T-cell (primary cell): ENCODE measurements at places on chromosomes 2 and 18.

DNA sequence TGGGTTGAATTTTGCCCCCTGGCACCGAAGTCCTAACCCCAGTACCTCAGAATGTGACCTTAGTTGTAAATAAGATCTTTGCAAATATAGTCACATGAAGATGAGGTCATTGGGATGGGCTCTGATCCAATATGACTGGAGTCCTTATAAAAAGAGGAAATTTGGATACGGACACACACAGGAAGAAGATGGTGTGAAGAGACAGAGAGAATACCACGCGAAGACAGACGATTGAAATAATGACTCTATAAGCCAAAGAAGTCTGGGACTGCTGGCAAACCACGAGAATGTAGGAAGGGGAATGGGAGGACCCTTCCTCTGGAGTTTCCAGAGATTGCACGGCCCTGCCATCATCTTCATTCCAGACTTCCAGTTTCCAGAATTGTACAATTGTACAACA, 98.6 kb downstream of the CPO start:
- DNase-seq: no peak

- DNase-seq: no peak
Observed at GRCh38 chr18:48084858-48085257, 154.4 kb upstream of the SMAD2 start.

DNA sequence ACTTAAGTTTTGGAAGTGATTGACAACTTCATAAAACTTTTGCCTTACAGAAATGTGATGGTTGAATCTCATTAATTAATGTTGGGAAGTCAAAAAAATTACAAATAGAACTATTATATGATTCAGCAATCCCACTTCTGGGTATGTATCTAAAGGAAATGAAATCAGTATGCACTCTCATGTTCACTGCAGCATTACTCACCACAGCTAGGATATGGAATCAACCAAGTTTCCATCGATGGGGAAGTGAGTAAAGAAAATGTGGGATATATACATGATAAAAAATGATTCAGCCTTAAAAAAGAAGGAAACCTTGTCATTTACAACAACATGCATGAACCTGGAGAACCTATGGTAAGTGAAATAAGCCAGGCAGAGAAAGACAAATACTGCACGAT, 112.4 kb upstream of the WDR75 start:
- DNase-seq: no peak

GRCh38 chr2:88967844-88968243, 276.4 kb downstream of the RPIA start:
- DNase-seq: no peak

GRCh38 chr2:134296301-134296700, 42.4 kb downstream of the MGAT5 start:
- DNase-seq: no peak

DNA sequence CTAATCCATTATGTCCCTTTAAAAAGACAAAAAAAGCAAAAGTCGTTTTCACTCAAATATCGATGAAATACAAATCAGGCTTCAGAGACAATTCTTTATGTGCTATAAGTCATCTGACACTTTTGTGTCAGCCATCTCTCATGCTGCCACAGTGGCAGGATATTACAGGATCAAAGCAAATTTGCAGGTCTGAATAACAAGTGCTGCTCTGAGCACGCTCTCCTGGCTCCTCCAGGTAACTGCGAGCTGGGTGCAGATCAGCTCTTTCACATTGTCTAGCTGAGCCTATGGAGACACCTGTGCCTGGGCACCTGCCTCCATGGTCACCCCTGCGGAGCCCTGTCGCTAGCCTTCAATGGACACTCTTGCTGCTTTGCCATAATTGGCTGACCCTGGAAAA, 250.2 kb upstream of the RAB12 start:
- no peak for DNase-seq

- DNase-seq: no peak
Observed at GRCh38 chr2:26875808-26876207, 27.9 kb downstream of the DPYSL5 start.

GRCh38 chr2:168978461-168978861, 52.7 kb downstream of the ABCB11 start:
- no peak for DNase-seq

- DNase-seq: peak; percentile 22
Observed at GRCh38 chr18:74499633-74500032, 3.5 kb downstream of the CNDP2 start.

GRCh38 chr2:128373451-128374000, 54.9 kb upstream of the HS6ST1 start:
- DNase-seq: no peak

DNA sequence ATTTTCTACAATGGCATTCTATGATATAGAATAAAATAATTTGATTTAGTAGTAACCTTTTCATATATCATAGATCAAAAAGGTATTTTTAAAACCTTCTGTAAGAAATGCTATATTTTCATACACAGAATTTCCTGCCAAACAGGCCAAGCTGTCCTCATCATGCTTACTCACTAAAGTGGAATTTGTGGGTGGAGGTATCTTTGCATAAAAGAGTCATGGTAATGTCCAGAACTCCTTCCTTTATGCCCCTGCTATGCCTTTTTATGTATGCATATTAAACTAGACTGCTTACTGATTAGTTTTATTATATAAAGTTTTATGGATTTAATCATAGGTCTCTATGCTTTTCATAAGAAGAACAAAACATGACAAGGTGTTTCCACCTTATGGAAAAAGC, 27.5 kb upstream of the MARCHF7 start:
- no peak for DNase-seq

GRCh38 chr2:204645018-204645773, 99.9 kb downstream of the PARD3B start:
- DNase-seq: no peak

DNA sequence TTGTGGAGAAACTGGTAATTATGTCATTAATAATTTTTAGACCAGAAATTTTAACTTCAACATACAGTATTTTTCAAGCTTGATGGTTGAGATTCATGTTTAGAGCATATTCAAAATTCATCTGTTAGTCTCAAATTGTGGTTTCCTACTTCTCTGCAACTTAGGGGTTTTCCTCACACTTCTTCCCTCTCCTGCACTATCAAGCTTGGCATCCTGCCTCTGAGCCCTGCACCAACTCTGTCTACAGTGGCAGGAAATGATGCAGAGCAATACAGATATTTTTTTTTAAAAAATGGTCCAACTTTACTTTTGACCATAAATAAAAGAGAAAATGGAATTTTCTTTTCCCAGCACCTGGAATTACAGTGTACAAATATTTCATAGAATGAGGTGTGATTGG, 247.3 kb downstream of the NUP35 start:
- DNase-seq: no peak

DNA sequence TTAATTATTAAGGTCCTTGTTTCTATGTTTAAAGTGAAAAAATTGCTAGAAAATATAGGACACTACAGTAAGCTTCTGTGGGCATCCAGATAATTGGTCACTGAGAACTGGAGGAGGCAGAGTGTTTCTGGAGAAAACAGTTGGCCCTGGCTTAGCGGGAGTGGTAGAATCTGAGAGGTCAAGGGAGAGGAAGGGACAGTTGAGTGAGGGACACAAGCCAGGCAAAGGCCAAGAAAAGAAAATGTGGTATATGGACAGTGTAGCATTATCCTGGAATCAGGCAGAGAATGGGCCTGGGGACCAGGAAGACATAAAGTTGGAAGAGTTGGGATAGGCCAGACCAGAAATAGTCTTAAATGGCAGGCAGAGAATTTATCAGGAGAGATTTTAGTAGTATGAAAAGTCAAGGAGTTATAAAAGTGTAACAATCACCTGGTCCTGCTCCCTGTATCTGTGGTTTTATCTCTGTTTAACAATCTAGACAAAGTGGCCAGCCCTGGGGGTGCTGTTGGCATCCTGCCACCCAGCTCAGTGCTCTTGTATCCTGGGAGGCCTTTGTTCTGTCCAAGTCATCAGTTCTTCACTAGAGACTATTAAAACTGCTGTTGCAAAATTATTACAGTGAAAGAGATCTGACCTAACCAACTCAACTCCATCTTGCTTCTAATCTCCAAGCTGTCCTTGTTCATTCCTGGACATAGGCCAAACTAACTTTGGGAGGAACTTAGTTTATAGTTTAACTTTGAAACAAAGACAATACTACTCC, 15.4 kb upstream of the MSGN1 start:
- DNase-seq: no peak

GRCh38 chr2:63667132-63667700, 78.5 kb downstream of the MDH1 start:
- DNase-seq: no peak

DNA sequence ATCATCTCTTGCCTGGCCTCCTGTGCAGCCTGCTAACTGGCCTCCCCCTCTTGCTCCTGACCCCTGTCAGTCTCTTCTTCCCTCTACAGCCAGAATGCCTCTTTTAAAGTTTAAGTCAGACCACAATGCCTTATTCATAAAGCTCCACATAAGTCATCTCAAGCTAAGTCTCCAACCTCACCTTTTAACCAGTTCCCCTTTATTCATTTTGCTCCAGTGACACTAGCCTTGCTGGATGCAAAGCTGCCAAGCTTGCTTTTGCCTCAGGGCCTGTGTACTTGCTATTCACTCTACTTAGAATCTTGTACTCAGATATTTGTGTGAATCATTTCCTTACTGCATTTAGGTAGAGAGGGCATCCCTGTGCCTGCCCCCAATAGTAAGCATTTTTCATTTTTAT, 180.9 kb downstream of the PDE1A start:
- DNase-seq: no peak

- no peak for DNase-seq
Observed at GRCh38 chr2:130985206-130985780, 108.0 kb downstream of the FAM168B start.

DNA sequence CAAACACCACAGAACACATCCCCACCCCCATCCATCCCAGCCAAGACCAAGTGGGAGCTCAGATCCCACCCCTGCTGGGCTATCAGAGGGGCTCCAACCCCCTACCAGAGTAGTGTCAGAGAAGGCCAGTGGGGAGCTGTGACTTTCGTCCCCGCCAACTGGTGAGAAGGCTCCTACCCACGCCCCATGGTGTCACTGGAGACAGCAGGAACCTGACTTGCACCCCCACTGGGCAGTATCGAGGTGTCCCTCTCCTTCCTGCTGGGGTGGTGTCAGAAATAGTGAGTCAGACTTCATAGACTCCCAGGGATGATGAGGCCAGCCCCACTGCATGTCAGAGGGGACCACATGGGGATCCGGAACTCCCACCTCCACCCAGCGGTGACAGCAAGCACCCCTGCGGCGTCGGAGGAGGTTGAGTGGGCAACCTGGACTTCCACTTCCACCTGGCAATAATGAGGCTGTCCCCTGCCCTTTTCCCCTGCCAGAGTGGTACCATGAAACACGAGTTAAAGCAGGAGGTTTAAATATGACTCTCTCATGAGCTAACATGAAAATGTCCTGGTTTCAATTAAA, 106.7 kb downstream of the CTIF start:
- no peak for DNase-seq

- DNase-seq: no peak
Observed at GRCh38 chr2:35428548-35428947, 927.0 kb upstream of the CRIM1 start.

DNA sequence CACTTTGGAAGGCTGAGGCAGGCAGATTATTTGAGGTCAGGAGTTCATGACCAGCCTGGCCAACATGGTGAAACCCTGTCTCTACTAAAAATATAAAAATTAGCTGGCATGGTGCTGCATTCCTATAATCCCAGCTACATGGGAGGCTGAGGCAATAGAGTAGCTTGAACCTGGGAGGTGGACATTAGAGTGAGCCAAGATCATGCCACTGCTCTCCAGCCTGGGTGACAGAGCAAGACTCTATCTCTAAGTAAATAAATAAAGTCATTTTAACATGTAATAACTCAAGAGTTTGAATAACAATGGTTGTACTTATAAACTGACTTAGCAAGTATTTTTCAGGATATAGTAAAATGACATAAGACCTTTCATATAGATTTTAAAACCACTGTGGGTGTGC, 169.3 kb upstream of the FN1 start:
- DNase-seq: no peak

DNA sequence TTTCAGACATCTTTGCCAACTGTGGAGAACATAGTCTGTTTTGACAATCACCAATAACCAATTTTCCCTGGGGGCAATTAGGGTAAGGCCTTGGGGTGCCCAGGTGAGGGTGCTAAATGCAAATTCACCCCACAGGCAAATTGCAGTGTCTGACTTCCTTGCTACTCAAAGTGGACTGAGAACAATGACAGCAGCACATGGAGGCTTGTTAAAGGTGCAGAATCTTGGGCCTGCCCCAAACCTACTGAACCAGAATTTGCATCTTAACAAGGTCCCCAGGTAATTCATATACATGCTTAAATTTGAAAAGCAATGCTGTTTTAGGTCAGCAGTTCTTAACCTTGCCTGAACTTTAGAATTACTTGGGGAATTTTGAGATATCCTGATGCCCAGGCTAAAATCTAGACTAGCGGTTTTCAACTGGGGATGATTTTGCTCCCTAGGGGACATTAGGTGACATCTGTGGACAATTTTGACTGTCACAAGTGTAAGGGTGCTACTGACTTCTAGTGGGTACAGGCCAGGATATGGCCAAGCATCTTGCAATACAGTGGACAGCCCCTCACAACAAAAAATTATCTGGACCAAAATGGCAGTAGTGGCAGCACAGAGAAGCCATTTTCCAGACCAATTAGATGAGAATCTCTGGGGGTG, 80.2 kb upstream of the GCFC2 start:
- DNase-seq: no peak

DNA sequence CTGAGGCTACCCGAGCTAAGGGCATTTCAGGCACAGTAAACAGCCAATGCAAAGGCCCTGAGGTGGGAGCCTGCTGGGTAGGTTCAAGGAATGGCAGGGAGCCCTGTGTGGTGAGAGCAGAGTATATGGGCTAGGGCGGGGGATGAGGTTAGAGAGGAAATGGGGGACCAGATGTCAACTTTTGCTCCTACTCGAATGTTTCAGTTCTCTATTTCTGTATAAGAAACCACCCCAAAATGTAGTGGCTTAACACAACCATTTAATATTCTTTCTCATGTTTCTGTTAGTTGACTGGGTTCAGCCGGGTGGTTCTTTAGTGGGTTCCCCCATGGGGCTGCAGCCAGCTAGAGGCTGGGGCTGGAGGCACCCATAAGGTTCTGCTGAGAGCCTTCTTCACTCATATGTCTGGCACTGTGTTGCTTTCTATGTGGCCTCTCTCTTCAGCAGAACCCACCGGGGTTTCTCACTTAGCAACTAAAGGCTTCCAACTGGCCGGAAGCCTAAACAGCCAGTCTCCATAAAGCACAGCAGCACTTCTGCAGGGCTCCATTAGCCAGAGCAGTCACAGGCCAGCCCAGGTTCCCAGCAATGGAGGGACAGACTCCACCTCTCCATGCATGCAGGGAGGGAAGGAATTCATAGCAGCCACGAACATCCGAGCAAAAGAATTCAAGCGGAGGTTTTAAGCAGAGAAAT, 5.6 kb upstream of the ATOH8 start:
- DNase-seq: no peak

DNA sequence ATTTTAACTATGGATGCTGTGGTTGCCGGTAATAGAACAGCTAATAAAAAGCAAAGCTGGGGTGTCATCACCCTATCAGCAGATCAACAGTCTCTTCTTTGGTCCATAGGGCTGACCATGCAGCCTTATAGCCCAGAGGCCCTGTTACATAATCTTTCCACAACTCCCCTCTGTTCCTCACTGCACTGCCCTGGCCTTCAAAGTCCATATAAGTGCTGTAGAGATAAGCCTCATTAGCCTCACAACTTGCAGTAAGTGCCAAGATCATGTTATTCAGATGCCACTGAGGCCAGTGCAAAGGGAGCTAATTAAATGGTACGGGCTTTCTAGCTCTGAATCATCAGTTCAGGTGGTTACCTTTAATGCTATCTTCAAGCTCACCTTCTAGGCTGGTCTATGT, 89.7 kb upstream of the CXCR4 start:
- no peak for DNase-seq

- peak; percentile 20 for DNase-seq
Observed at GRCh38 chr2:181165199-181165868, 184.9 kb downstream of the UBE2E3 start.
